ENCODE measurements at places on chromosomes 5 and 9.

GRCh38 chr9:90919883-90920282 is 118.3 kb downstream of the SYK start:
- DNase-seq: no peak

GRCh38 chr9:106228861-106229260 is 534.5 kb downstream of the TMEM38B start:
- no peak for DNase-seq

DNA sequence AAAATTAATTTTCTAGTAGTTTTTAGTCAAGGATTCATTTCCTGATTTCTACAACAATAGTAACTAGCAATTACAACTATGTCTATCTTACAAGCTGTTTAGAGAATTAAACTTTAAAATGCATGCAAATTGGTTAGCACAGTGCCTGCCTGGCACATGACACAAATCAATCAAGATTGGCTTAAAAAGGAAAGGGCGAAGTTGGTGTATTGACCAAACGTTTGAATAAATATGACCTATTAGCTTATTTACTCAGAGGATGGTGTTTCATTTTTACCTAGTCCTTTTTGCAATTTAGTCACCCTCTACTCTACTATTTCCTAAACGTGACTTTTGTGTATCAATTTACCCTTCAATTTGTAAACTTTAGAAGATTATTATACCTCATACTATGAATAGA is 83.5 kb downstream of the GDA start:
- no peak for DNase-seq

DNA sequence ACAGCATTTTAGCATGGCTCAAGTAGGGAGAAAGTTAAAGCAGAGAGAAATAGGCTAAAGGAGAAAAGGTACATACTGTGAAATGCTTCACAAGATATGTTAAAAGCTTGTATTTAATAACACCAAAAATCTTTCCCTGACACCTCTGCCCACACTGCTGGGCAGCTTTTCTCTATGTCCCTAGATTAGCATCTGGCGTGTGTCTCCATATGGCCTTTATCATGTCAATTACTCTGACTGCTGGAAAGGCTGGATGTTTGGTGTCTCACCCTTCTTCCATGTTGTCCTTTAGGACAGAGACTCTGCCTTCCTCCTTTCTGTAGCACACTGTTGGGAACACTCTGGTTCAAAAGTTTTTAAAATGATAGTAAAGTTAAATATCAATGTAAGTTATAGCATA is 122.5 kb downstream of the OXCT1 start:
- DNase-seq: no peak

DNA sequence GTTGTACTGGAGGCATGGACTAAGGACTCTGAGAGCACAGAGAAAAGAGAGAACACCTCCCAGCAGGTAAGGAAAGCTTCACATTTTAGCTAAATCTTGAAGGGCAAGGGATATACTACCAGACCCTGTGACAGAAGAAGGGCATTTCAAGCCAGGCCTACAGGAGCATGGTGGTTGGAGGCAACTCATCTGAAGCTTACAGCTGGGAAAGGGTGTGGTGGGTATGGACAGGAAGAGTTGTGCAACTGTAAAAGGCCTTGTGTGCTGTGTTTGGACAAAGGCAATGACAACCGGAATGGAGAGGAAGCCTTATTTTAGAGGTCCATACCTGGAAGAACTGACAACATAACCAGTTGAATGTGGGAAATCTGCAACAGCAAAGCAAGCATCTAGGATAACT is 31.2 kb downstream of the NIPSNAP3B start:
- DNase-seq: no peak

Data from T-cell (primary cell).